SK-N-SH treated with all-trans-retinoic acid at 6 μM for 48 hours (cell line): ENCODE measurements at places on chromosomes 4 and X.

DNA sequence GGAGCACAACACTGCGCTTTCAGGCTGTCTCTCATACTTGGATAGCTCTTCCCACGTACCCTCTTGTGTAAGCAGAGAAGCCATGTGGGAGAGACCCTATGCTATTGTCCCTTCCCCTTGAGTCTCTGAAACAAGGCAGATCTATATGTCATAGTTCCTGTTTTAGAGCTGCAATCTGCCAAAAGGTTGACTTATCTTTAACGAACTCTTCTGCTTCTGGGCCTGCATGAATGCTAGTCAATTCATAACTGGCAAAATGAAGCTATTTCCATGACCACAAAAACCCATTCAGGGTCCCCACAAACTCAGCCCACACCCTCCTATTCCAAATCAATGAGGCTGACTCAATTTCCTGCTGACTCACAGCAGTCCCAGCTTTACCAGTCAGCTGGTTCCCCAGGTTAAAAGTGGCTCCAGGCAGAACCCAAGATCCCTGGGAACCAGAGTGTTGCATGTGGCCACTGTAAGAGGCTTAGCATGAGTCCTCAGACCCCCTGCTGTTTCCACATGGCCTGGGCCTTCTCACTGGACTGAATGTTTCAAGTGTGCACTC is 25.3 kb upstream of the SOD3 start:
- peak; percentile 78 for ATAC-seq

GRCh38 chrX:17876135-17876534 is 15.0 kb upstream of the RAI2 start:
- ATAC-seq, result no peak

DNA sequence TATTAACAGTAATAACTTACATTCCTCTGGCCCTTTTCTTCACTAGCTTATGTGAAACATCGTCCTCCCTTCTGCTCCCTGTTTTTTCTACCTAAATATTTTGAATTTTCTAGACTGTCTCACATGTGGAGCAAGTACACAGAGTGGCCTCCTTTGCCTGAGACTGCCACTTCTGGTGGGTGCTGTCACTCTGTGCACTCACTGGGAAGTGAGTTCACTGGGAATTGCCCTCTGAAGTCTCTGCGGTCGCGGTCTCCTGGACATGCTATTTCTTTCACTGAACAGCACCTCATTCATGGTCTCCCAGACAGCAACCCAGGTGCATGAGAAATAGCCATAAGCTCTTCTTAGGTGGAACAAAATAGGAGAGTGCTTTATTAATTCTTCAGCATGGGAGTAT is 1179.7 kb upstream of the ADGRL3 start:
- ATAC-seq, result no peak

DNA sequence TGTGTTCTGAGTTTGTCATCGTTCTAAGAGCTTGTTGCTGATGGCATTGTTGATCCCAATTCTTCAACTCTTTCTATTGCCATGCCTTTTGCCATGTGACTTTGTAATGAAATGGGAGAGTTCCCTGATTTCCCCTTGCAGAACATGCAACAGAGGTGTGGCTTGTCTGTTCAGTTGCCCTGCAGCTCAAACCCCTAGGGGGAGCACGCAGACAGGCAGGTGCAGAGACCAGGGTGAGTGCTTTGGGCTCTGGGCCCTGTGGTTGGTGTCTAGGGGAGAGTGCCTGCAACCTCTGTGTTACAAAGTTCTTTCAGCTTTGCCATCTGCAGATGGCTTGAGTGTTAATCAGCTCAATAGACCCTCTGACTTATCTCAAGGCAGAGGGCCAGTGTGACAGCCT is 332.7 kb downstream of the MID1IP1 start:
- ATAC-seq, result no peak

- no peak for ATAC-seq
These were observed 32.5 kb upstream of the TASL start for GRCh38 chrX:30610026-30610425.

GRCh38 chrX:75603833-75604232 is 81.0 kb upstream of the ZDHHC15 start:
- peak; percentile 55; the same call in 1 of the 3 replicates for ATAC-seq

DNA sequence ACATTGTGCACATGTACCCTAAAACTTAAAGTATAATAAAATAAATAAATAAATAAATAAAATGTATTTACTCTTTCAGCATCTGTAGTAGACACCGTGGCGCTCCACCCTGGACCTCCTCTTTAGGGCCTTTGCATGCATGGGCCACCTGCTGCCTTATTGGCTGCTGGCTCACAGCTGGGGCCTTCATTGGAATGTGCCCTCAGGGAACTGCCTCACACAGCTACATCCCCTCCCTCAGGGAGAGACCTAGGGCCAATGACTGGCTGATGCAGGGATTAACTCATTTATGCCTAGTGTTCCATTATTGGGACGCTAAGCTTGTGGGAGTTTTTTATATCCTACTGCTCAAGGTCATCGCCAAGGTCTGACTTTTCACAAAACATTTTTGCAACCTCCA is 302.9 kb upstream of the FTHL17 start:
- no peak for ATAC-seq

DNA sequence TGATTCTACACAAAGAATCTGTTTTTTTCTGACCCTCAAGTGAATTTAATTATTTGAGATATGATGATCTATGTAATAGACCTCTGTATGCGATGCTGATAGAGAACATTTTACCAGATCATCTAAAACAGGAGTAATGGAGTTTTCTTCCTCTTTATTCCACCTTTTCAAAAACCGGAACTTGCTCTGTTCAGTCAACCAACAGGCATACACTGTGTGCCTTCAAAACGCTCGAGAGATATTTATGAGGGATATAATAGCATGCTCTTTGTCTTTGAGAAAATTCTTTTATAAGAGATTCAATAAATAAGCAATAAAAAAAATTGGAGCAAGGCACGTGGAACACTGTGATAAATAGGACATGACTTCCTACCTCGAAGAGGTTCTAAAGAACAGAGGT is 2.0 kb downstream of the NYX start:
- ATAC-seq, result peak; percentile 41

DNA sequence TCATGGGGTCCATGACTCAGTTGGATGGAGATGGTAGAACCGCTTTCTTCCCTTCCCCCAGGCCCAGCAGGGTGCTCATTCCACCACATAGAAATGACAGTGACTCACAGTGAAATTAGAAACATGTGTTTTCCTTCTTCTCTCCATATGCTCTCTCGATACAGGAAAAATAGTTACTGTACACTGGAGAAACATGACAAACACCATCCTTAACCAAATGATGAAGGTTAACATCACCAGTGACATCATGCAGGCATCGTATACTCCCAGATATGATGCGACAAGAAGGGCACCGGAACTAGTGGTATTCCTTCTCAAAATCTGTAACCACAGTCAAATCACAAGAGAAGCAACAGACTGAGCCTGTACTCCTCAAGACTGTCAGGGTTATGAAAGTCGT is 11.7 kb upstream of the RAB40A start:
- ATAC-seq, result peak; percentile 87

DNA sequence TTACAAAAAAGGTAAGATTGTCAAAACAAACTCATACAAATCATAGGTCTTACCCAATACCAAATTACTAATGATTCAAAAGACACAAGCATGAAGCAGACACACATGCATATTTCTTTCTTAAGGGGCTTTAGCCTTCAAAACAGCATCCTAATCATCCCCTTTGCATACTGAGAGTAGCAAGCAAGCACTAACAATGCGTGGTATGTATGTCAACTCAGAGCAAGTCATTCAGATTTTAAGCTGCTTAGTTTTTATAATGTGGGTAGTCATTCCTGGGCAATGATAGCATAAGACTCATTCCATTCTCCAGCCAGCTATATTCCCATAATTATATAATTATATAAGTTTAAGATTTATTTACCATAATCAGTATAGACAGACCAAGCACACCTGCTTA is 219.6 kb downstream of the DKK2 start:
- ATAC-seq, result peak; percentile 88

GRCh38 chr4:154073107-154073822 is 284.4 kb upstream of the SFRP2 start:
- no peak for ATAC-seq

DNA sequence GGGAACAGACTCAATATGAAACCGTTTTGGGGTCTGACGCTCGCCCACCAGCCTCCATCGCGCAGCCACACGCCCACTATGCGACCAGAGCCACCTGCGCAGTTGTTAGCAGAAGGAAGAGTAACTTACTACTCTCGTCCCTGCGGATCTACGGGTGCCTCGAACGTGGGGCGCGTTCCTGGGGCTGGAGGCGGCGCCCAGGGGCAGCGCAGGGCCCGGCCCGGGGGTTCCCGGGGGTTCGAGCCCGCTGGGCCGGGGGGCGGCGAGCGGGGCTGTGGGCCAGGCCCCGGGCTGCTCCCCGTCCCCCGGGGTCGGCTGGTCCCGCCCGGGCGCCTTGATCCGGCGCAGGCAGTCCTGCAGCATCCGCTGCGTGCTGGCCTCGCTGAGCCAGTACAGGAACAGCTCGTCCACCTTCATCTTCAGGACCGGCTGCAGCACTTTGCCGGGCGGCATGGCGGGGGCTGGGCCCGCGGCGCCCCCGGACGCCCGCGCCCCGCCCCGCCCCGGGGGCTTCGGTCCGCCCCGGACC is 404 bp downstream of the PPP2R3B start:
- ATAC-seq, result no peak

- no peak for ATAC-seq
These were observed 47.4 kb downstream of the ATXN3L start for GRCh38 chrX:13272426-13272825.

DNA sequence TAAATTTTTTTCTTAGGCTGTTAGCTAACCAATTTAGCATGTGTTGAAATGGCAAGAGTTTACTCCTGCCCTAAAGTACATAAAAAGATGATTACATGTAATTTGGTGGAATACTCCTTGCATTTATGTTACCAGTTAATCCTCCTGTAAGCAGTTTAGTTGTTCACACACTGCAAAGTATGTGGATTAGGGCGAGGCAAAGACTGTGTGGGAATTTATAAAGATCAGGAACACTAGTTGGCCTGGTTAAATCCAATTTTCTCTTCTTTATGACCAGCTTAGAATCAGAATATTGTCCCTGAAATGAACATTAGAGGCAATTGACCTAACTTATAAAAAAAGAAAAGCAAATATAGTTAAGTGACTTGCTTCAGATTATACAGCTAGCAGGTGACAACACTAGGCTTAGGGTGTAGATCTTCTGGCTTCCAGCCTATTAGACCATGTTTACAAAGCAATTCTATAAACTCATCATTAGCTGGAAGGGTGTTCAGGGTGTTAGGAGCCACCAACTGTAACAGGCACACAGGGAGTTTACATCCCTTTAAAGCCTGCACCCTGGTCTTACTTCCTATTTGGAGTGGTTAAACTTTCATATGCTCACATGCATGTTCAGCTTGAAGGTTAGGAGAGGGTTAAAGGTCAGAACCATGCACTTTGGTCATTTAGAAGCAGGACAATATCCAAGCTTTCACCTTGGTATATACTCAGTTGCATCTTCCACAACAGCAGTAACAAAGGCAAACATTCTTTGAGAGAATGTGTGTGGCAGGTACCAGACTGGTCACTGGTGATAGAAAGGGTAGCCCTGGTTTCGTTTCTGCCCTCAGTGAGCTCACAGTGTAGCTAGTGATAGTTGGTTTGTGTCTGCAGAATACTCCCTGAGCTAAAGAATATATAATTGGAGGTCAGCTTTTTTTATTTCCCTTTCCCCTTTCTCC is 72.6 kb downstream of the GC start:
- ATAC-seq, result no peak

DNA sequence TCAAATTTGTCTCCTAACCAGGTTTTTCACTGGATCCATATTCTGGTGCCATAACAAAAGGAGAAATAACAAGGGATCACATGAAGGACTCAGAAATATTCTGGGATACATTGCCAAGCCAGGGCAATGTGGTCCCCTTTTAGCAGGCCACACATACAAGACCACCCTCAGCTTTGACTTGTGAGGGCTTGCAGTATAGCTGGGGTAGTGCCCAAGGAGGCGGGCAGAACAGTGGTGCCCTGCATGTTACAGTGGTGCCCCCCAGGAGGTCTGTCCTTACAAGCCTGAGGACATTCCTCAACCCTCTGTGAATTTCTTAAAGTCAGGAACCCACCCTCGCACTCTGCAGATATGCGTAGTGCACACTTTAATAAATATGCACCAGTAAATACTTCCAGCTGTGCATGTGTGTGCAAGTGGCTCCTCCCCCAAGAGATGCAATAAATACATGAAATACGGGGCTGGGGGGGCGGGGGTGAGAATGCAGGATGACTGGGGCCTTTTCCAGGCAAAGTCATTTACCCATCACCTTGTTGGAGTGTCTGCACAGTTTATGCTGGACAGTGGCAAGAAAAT is 34.4 kb upstream of the TBL1X start:
- no peak for ATAC-seq

DNA sequence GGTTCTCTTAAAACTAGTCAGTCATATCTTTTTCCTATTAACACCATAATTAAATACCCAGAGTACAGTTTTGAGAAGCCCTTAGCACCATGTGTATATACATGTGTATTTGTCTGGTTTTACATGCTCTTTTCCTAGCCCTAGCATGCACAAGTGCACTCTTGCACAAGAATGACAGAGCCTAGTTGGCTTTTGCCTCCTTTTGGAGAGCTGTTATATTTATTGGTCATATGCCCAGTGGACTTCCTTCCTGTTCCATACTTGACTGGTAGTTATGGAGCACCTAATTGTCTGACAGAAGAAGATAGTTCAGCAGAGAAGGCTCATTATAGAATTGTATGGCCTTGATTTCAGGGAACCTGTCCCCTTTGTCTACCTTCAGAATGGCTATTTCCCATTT is 155.6 kb downstream of the ARX start:
- no peak for ATAC-seq

- ATAC-seq, result peak; percentile 96
These were observed 48.9 kb upstream of the AADAT start for GRCh38 chr4:170138580-170139194.

DNA sequence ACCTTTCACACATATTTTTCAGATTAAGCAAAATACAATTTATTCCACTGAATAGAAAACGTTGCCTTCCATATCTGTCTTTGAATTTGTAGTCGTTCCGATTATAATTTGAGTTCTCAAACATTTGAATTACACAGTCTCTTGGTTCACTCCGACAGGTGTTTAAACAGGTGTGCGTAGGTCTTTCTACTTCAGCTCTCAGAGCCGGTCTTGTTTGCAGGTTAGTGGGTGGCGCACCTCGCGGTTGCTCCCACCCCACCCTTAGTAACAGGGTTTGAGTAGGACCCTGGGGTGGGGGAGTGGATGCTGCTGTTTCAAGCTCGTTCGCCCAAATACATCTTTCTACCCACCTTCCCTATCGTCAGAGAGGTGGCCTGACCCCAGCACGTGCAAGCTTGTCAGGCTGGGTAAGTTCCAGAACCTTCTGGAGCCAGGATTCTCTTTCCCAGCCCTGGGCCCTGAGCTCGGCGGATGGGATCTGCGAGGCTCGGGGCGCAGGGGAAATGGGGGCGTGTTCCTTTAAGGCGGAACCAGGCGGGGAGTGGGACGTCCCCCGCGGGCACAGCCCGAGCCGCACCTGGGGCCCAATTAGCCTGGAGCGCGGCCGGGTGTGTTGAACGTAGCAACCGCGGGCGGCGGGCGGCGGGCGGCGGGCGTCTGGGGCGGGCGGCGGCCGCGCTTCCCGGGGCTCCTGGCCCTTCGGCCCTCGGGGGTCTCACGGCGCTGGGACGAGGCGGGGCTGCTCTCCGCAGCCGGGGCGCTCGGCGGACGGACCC is at the start of gene FAM149A:
Gene FAM149A, plus strand, starts transcription at position 591 of the 776 bp plus-strand sequence.
- ATAC-seq, result peak; percentile 48; the same call in 2 of the 3 replicates
